ENCODE measurements at places on chromosomes 3 and 15.

GRCh38 chr3:107740992-107741896 lies 218.5 kb downstream of the BBX start:
- no peak for DNase-seq

DNA sequence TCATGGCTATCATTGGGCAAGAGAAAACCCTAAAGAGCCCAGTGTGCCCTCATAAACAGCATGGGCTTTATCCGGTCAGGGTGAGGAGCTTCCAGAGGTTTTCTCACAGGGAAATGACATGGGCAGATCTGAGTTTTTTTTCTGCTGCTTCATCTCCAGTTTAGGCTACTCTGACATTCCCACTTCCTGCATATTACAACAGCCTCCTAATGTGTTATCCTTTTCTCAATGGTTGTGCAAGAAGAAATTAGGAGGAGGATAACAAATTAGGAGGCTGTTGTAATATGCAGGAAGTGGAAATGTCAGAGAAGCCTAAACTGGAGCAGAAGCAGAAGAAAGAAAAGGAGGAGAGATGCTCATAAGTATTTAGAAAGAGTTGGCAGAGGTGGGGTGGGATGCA lies 175.6 kb downstream of the MTHFS start:
- no peak for DNase-seq

- no peak for DNase-seq
Measured at GRCh38 chr3:157906627-157907026, 199.6 kb downstream of the SHOX2 start.

- no peak for DNase-seq
Measured at GRCh38 chr15:39896101-39896500, 24.0 kb downstream of the GPR176 start.

DNA sequence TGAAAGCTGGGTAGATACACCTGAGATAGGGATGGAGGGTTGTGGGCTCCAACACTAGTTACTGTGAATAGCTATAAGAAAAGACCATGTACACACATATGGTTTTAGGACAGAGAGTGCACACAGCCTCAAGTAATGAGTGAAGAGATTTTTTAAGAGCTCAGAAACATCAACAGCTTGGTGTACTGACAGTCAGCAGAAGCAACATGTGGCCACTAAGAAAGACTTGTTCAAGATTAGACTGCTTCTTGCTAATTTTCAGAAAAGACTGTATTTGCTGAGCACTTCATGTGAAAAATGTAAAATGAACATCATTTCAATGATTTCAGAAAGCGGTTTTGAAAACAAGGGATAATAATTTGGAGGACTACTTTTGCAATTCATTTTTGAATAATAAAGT lies 10.3 kb downstream of the ANKRD28 start:
- DNase-seq, result no peak

DNA sequence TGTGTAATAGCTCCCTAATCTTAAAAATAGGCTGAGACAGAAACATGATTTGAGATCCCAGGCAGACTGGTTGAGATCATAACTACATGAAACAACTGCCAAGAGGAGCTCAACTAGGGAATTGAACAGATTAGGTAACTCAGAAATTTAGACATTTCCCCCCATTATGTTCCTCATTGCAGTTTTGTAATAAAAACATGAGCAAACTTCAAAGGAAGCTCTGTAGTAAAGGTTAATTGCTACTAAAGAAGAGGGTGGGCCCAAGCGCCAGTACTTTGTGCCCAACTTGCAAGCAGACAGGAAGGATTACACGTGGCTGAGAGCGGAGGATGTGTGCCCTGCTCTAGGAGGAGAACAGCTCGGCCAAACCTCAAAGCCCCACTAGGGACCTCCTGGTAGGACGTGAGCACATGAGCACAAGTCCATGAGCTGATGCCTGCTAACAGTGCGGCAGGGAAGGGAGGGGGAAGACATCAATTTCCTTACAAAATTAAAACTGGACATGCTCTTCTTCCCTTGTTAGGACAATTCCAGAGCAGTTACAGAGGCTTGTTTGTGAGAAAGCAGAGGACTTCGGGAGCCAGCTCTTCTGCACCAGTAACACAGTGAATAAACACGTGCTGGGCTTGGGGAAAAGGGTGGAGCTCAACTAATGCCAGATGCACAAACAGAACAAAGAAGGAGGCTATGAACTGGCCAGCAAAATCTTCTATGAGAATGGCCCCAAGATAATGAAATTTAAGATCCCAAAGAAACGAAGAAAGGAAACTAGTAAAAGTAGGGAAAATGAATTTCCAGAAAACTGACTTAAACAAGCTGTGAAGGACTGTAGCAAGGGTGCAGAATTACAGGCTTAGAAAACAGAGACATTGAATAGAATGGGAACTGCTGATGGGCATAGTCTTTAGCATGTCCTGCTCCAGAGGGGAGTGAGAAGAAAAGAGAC lies 275.5 kb downstream of the MECOM start:
- DNase-seq, result no peak

- no peak for DNase-seq
Measured at GRCh38 chr3:4438296-4438695, 28.8 kb downstream of the SUMF1 start.

- DNase-seq, result no peak
Measured at GRCh38 chr3:111702996-111703985, 108.1 kb upstream of the ZBED2 start.

GRCh38 chr15:63887630-63888029 lies 53.9 kb upstream of the HERC1 start:
- no peak for DNase-seq

DNA sequence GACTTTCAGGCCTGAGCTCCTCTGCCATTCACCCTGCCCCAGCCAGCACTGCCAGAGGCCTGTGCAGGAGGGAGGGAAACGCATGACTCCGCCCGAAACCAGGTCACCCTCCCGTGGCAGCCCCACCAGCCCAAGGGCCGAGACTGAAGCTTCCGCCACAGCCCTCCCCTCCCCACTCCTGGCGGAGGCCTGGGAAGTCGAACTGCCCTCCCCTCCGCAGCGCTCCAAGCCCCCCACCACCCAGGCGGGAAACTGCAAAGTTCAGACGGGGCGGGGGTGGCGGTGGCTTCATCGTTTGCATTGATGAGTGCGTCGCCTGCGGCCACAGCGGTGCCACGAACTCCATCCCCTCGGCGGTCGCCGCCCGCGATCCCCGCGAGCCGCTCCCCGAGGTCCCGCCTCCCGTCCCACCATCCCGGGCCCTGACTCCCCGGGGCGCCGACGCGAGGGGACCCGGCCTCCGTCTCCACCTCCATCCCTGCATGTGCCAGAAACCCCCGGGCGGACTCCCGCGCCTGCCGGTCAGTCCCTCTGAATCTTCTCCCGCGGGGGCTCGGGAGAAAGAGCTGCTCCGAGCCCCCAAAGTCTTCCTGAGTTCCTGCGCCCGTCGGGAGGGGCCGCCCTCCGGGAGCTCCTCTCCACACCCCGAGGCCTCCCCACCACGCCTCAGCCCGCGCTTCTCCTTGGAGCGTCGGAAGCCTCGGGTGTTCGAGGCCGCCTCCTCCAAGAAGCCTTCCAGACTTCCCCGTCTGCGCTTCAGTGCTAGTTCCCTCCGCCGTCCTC lies 698 bp downstream of the MELTF start:
- no peak for DNase-seq

DNA sequence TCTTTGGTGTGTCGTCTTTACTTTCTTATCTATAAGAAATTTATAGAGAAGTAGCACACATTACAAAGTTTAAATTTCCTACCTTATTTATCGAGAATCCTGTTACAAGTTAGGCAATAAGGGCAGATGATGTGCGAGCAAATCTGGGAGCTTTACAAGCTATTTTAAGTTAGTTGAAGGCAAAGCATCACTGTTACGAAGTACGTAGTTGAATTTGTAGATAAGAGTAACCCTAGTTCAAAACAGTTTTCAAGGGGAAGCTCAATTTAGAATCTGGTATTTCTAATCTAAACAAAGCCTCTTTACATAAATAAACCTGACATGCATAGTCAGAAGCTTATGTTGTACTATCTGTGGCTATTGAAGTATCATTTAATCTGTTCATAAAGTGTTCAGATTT lies 8.4 kb downstream of the KBTBD8 start:
- DNase-seq, result no peak

DNA sequence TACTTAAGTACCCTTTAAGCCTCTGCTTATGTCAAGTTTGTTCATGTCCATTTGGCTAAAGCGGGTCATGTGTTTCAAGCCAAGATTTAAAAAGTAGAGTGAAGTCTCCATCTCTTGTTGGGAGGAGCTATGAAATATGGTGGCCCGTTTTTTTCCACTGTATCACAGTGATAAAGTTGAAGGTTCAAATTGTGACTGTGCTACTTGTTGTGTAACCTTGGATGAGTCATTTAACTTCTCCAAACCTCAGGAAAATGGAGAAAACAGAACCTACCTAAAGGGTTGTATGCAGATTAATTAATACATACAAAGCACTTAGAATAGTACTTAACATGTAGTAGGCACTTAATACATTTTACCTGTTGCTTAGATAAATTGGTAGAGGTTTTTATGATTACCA lies 43.4 kb downstream of the SNAPC5 start:
- no peak for DNase-seq

DNA sequence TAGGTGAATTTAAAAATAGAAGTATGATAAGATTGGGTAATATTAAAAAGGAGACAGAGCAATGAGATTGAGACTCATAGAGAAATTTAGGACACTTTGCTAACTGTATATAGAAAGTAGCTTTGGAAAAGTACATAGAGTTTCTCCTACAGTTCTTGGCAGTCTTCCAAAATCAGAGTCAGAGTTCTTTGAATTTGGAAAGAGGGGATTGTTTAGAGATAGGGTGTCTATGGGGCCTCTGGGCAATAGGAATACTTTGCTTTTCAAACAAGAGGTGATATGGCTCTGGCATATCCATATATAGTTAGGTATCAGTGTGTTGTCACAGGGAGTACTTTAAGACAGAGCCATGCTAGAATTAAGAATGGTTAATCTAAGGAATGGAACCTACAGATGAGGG lies 477.1 kb upstream of the KCNMB2 start:
- no peak for DNase-seq

- no peak for DNase-seq
Measured at GRCh38 chr15:61118885-61119284, 110.2 kb downstream of the RORA start.

DNA sequence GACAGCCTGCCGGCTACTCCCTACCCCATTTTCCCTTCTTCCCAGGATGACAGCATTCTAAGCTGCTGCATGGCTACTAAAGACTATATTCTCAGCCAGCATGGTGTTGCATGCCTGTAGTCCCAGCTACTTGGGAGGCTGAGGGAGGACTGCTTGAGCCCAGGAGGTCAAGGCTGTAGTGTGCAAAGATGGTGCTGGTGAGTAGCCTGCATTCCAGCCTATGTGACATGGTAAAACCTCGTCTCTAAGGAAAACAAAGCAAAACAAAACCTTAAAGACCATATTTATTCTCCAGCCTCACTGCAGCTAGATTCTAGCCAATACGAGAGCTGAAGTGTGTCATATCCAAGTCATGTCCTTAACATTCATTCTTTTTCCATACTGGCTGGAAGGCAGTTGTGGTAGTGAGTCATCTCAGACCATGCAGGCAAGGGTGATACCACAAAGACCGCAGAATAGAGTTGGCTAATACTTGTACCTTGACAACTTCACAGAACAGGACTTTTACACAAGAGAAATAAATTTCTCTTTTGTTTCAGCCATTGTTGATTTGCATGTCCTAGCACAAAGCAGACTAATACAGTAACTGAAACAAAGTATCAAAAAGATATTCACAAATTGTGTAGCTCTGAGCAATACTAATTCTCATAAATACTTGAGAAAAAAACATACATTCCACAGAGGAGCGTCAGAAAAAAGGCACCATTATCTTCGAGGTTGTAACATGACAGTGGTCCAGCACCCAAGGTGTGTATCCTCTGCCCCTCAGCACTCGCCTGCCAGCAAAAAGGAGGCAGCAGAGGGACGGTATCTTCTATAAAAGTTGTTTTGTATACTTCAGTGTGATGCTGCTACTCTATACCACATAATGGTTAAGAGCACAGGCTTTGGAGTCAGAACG lies 14.8 kb downstream of the PBRM1 start:
- DNase-seq, result peak; percentile 30

DNA sequence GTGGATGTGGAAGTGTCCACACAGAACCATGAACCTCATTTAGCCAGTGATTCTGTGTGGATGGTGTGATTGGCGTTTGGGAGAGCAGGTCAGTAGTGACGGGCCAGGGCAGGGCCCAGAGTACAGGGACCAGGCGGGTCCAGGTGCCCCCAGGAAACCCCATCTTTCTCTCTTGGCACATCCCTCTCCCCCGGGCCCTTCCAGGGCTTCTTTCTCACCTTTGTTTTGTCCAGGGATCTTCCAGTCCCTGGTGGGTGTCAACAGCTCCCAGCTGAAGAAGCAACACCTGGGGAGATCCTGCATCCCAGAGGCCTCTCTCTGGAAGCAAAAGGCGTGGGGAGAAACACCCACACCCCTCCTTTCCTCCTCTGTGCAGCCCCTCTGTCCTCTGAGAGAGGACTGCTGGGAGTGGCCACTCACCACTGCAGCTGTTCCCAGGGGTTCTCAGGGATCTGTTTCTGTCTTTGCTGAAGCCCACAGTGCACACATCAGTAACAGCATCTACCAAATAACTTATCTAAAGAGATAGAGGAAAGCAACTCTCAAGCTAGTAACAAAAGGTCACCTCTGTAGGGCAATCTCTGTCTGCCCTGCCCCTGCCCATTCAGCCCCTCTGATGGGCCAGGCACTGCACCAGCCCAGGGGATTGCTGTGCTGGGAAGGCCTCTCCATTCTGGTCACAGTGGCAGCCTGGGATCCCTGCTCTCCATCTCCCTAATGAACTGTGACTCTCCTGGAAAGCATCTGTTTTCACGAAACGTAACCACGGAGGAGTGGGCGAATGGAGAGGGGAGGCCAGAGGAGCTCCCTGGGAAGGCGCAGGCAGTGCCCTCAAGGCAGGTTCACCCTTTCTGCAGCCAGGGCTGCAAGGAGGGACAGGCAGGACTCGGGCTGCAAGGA lies 98.3 kb upstream of the ALDH1A3 start:
- no peak for DNase-seq

DNA sequence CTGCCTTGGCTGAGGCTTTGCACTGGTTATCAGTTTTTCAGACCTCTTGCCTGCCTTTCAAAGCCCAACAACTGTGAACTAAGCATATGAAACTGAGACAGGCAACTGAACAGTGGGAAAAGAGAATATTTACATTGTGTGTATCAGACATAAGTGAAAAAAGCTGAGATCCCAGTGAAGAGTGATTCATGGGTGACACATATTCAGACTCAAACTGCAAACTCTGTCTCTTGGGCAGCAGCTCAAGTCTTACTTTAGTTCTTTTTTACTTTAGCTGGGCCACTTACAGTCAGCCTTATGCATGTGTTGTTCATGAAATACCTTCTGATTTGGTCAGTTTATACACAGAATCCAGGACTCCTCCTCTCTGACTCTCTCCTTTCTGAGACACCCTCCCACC lies 19.2 kb downstream of the SUCLG2 start:
- no peak for DNase-seq

- DNase-seq, result no peak
Measured at GRCh38 chr15:55026381-55026780, 170.4 kb downstream of the RSL24D1 start.

DNA sequence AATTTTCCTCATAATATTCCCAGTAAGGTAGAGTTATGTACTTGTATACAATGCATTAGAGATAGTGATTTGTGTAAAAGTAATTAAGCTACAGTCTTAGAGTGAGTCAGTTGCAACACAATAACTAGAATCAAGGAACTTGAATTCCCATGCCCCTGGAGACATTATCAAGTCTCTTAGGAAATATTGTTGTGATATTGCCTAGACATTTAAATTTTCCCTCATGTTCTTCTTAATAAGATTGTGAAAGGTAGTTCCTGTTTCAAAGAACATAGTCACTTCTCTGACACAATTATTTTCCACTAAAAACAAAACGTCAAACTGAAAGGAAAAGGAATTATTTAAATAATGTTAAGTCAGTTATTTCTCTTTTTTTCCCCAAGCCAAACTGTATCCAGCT lies 13.0 kb upstream of the ATP1B3 start:
- DNase-seq, result no peak

Measured in stimulated activated CD4-positive, alpha-beta T cell treated with anti-CD3 and anti-CD28 coated beads, Interleukin-2, amount 100 ng/mL, for 48 hours (primary cell).